ENCODE measurements at places on chromosomes 7 and 10.

DNA sequence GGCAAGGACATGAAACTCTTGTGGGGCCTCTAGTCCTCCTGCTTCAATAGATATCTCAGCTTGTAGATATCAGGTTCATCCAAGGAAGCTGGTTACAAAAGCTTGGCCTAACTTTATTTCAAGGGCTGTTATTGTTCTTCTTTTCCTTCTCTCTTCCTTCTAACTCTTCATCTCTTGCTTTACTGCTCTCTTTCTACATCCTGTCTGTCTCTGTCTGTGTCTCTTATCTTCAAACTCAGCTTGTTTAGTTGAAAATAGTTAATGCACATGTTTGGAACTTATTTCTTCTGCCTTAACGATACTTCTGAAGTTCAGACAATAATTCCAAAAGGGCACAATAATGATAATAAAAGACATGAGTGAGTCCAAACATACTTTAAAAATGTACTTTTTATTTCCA lies 393.9 kb downstream of the NXPH1 start:
- no peak for DNase-seq

- DNase-seq: peak; percentile 86
Observed at GRCh38 chr7:123024989-123025758, 29.7 kb upstream of the TAS2R16 start.

DNA sequence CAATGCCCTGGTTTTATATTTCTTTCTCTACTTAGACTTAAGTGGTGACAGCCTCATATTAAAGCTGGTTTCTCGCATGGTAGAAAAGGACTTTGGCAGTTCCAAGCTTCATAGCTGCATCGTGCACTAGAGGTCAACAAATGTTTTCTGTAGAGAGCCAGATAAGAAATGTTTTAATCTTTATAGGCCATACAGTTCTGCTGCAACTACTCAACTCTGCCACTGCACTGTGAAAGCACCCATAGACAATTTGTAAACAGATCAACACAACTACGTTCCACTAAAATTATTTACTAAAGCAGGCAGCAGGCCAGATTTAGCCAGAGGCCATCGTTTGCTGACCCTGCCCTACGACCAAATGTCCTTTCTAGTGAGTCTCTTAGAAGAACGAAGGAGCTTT lies 36.7 kb downstream of the CSGALNACT2 start:
- DNase-seq: no peak

DNA sequence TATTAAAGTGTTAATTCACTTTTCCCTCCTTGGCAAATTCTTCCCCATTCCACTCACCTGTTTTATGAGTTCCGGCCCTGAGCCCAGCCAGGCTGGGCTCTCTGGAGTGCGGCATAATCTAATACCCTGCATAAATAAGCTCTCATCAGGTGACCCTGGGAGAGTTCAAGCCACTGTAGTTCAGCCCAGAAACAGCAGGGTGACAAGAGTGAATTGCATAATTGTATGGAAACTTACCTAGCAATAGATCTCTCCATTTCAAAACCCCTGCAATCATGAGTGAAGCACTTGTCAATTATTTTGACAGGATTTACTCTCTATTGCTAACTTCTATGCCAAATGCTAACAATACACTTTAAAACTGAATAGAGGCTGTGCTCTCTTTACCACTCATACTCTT lies 94.7 kb downstream of the OSBPL3 start:
- no peak for DNase-seq

DNA sequence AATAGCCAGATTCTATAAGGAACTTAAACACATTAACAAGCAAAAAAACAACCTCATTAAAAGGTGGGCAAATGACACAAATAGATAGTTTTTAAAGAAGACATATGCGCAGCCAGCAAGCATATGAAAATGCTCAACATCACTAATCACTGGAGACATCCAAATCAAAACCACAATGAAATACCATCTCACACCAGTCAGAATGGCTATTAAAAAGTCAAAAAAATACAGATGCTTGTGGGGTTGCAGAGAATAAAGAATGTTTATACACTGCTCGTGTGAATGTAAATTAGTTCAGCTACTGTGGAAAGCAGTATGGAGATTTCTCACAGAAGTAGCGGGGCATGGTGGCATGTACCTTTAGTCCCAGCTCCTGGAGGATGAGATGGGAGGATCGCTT lies 164.0 kb downstream of the CHRM2 start:
- no peak for DNase-seq

GRCh38 chr7:99625321-99625720 lies 8.6 kb downstream of the ZSCAN25 start:
- no peak for DNase-seq

Measured in bronchial epithelial cell (primary cell).